ENCODE measurements at places on chromosomes 12 and 14.

DNA sequence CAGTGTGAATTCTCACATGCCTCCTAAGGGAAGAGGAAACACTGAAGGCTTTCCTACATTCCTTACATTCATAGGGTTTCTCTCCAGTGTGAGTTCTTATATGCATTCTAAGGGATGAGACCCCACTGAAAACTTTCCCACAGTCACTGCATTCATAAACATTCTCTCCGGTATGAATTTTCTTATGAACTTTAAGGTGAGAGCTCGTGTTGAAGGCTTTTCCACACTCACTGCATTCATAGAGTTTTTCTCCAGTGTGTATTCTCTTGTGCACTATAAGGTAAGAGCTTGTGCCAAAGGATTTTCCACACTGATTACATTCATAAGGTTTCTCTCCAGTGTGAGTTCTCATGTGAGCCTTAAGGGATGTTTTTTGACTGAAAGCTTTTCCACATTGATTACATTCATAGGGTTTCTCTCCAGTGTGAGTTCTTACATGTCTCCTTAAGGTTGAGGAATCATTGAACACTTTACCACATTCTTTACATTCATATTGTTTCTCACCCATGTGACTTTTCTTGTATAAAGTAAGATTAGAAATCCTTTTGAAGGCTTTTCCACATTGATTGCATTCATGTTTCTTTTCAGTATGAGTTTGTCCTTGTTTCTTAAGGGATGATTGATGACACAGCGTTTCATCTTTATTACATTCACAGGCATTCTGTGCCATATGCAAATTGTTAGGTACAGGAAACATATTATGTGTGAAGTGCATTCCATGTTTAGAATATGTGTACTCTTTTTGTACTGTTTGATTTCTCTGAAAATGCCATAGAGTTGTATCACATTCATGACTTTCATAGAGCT is 9.5 kb downstream of the ZNF891 start:
- DNase-seq, result no peak

GRCh38 chr14:21096438-21096837 is 2.0 kb downstream of the ZNF219 start:
- no peak for DNase-seq

- no peak for DNase-seq
These were observed 45.5 kb downstream of the SCN8A start for GRCh38 chr12:51636581-51636980.

DNA sequence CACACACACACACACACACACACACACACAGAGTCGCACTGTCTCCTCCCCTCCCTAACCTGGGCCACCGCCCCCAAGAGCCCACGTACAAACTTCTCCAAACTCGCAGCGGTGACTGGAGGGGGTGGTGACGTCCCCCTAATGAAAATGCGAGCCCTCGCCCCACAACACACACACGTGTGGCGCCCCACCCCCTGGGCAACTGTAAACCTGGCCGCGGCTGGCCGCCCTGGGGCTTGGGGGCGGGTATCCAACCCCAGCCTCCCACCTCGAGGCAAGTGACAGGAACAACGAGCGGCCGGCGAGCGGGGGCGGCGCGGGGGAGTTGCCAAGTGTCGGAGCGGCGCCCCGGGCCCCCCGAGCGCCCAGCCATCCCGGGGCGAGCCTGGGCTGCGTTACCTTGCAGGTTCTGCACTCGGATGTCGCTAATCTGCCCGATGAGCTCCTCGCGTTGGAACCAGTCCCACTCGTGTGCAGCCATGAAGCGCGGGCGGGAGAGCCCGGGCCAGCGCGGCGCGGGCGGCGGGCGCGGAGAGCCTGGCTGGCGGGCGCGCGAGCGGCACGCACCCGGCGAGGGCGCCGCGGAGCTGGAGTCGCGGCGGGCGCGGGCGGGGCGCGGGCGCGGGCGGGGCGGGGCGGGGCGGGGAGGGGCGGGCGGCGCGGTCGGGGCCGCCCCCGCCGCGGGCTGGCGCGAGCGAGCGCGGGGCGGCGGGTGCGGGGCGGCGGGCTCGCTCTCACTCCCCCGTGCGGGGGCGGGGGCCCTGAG is at the start of gene CLMN:
Gene CLMN (minus strand): TSS at position 597 of the 766 bp plus-strand sequence. CDS start 116 bp downstream, at position 481.
- DNase-seq, result peak; percentile 24

DNA sequence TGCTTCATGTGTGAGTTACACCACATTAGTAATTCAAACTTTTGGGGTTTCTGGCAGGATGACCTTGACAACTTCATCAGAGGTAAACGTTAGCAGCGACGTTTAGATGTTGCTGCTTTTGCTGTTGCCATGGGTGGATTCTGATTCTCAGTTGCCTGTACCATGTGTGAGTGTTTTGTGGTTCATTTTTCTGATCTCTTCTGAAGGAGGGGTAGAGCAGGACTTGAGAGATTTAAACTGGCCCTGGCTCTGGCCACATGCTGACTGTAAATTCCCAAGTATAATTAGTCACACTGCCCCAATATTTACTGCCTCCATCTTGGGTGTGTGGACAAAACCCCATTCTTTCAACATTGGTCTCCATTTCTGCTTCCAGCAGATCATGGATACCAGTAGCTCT is 110.4 kb downstream of the ETV6 start:
- DNase-seq, result no peak

Measured in activated CD4-positive, alpha-beta T cell treated with anti-CD3 and anti-CD28 coated beads, Interleukin-2, amount 50 U/mL, for 1 hour (primary cell).